NCI-H1436 treated with DMSO at 0.1 percent for 48 hours (cell line): ENCODE measurements at places on chromosomes 11 and 22.

DNA sequence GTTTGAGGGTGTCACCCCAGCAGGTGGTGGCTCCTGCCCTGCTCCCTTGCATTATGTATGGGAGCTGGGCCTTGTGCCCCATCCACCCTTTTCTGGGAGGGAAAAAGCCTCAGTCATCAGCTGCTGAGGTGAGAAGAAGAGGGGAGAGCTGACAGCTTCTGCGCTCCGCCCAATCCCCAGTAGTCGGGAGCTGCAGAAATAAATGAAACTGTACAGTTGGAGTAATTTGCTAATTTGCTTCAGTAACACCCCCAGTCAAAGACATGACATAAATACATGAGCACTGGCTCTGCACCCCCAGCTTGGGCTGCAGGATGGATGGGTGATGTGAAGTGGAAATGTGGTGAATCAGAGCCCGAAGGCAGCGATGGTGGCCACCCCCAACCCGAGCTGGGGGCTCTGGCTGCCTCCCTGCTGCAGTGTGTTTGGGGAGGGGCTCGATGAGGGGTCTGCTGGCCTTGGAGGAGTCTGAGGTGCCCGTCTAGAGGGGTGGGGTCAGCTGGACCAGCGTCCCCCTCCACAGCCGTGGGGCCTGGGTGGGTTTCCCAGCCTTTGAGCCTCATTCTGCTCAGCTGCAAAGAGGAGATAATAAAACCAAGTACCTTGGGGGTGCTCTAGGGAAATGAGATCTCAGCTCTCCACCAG lies 59.2 kb downstream of the MPPED1 start:
- no peak for DNase-seq

DNA sequence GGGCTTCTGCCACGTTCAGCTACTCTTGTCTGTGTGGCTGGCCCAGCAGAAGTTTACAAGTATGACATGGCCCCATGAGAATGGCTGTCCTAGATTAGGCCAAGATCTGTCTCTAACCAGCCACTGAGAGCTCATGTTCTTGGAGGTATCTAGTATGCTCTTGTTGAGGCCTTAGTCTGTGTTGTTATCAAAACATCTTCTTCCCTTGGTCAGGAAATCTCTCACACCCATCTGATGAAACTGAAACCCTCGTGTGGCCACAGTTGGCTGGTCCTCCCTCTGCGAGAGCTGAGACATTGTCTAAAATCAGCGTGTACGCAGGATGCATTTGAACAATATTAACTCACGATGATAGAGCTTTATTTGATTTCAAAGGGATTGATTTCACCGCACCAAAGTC lies 109.0 kb upstream of the NNMT start:
- DNase-seq, result no peak

DNA sequence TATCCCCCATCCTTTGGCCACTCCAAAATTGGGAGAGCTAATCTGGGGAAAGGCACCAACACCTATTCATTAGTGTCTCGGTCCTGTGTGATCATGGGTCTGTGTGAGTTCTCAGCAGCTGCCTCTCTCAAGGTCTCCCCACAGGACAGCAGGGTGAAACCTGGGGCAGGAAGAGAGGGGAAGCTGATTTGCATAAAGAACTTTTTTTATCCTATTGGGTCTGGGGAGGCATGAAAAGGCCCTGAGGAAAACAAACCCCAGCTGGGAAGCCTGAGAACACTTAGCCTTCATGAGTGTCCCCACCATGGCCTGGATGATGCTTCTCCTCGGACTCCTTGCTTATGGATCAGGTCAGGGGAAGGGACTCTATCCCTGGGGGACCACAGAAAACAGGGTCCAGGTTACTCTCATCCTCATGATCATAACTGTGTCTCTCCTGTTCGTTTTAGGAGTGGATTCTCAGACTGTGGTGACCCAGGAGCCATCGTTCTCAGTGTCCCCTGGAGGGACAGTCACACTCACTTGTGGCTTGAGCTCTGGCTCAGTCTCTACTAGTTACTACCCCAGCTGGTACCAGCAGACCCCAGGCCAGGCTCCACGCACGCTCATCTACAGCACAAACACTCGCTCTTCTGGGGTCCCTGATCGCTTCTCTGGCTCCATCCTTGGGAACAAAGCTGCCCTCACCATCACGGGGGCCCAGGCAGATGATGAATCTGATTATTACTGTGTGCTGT lies 116.0 kb upstream of the TOP3B start:
- no peak for DNase-seq

GRCh38 chr11:34148504-34149165 lies 43.2 kb downstream of the NAT10 start:
- DNase-seq, result no peak

DNA sequence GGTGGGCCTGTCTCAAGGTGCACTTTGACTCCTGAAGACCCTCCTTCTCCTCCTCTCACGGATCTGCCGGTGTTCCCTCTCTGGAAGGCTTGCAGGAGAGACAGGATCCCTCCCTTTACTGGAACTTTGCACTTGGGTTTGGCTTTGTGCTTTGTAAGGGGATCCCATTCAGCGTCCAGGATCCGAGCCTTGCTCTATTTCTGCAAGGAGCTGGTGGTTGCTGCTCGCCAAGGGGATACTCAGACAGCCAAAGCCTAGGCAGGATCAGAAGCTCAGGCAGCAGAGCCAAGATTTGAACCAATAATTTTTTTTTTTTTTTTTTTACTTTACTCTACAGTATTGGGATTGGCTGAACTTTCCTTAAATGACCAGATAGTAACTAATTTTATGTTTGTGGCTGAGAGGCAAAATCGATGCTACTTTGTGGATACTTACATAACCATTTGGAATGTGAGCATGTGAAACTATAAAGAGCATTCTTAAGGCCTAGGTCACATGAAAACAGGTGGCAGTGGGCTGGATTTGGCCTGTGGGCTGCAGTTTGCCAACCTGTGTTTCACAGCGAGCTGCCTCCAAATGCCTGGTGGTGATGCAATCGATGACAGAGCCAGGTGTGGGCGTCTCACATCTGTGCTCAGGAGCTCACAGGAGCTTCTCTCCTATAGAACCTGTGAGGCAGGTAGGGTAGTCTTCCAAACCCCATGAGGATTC lies 25.2 kb downstream of the BCR start:
- DNase-seq, result no peak

- DNase-seq, result no peak
Measured at GRCh38 chr22:44701187-44701790, 715 bp upstream of the PRR5 start.

GRCh38 chr11:128616161-128616560 lies 28.8 kb upstream of the ETS1 start:
- DNase-seq, result no peak

DNA sequence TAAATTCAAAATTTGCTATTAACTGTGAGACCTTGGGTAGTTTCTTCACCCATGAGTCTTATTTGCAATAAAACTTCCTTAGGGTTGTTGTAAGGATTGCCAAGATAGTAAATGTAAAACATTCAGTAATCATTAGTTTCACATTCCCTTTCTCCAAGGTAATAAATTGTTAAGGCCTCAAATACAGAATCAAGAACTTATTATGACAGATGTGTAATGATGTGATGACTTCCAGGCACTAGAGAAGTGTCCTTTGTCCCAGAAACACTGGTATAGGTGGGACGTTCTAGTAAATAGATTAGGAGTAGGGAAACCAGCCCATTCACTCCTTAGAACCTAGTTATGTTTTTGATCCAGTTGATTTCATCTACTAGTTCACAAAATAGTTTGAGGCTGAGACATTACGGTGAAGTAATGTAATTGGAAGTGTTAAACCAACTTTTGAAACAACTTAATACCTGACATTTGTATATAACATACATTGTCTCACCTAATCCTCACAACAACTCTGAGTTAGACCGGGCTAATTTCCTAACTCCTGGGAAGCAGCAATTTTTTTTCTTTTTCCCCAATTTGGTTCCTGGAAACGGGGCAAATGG lies 25.5 kb downstream of the CTNND1 start:
- no peak for DNase-seq

GRCh38 chr11:47511917-47512316 lies 41.0 kb downstream of the CELF1 start:
- DNase-seq, result no peak

- no peak for DNase-seq
Measured at GRCh38 chr11:69370984-69371709, 77.2 kb downstream of the MYEOV start.

DNA sequence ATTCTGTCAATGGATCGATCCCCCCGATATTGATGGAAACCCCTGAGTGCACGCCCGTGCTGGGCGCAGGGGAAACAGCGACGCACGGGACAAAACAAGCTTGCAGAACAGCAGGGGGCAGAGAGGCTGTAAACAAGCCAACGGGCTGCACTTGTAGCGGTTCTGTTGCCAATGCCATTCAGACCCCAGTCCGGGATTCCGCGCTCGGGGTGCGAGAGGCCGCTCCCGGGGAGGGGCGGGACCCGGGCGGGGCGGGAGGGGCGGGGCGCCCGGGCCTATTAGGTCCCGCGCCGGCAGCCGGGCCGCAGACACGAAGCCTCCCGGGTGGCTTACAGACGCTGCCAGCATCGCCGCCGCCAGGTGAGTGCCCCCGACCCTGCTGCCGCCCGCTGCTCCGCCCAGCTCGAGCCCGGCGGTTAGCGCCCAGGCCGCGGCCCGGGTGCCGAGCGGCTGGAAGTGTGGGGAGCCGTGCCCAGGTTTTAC lies at the start of gene BIK:
Gene BIK, plus strand, starts transcription at position 307 of the 483 bp plus-strand sequence. CDS start 13,273 bp downstream, outside the sequence.
- DNase-seq, result no peak

GRCh38 chr11:11622772-11623171 lies 967 bp upstream of the GALNT18 start:
- DNase-seq, result no peak

DNA sequence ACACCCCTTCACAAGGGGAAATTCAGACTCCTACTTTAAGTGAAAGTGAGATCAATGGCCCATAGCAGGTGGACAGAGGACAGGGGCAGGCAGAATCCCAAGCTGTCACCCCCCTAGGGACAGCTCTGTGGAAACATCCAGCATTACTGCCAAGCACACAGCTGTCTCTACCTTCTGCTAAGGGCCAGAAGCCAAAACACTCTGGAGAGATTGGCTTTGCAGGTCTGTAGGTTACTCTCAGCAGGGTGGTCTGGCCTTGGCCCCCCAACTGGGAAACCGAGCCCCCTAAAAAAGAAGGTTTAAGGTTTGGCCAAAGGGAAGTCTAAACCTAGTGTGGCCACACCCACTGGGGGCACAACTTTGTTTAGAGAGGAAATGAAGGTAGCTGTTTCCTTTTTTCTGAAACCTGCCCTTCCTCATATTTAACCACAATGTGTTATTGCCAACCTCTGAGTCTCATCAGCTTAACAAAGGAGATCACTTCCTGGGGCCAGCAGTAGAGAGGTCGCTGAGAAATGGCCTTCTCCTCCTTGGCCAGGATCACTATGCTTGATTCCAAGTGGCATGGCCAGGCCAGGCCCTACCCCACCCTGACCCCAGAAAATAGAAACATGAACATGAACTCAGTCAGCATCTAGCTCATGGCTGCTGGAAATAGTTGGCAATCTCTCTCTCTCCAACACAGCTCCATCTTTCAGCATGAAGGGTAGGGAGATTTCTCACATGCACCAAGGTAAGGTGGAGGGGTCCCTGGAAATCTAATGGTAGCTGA lies 25.9 kb upstream of the SCARF2 start:
- DNase-seq, result no peak

DNA sequence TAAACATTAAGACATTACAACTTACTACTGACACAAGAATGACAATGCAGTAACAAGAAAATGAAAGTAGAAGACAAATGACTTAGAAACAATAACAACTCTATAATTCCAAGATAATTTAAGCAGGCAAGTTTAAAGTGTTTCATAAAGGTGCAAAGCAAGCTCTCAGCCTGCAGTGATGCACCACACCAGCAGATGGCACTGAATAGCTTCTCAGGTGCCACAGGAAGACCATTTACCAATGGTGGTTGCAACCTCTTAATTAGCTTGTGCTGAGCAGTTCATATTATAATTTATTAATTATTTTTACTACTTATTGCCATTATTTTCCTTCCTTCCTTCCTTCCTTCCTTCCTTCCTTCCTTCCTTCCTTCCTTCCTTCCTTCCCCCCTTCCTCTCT lies 60.6 kb downstream of the NXPE2 start:
- DNase-seq, result no peak

DNA sequence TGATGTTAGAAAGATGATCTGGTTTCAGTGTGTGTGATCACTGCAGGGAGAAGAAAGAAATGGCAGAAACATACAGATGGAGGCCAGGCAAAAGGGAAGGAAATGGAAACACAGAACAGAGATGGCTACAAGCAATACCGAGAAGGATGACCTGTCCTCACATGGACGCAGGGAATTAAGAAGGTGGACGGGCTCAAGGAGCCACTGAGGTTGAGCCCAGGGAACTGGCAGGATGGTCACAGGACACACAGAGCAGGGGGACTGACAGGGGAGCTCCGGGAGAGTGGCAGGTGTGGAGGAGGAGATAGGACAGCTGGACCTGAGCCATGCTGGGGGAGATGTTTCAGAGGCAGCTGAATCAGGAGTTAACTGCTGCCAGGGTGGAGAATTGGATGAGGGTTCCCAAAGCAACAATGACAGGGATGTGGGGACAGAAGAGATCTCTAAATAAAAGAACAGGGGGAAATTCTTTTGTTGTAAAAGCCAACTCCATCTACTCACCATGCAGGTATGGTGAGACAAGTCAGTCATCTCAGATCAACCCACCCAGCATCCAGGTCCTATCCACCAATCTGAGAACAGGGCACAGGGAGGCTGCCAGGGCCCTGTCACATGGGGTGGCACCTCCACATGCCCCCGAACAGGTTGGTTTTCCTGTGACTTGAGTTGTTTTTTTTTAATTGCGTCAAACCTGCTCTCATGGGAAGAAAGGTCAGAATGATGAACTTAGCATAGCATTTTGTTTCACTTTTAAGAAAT lies 26.3 kb downstream of the KLHL22 start:
- DNase-seq, result no peak

- no peak for DNase-seq
Measured at GRCh38 chr22:19048531-19048930, 73.7 kb downstream of the DGCR2 start.

GRCh38 chr11:128304666-128305485 lies 282.5 kb downstream of the ETS1 start:
- no peak for DNase-seq

- DNase-seq, result no peak
Measured at GRCh38 chr11:133636711-133637355, 104.5 kb upstream of the OPCML start.

GRCh38 chr11:113901141-113901540 lies 3.5 kb upstream of the HTR3B start:
- no peak for DNase-seq

DNA sequence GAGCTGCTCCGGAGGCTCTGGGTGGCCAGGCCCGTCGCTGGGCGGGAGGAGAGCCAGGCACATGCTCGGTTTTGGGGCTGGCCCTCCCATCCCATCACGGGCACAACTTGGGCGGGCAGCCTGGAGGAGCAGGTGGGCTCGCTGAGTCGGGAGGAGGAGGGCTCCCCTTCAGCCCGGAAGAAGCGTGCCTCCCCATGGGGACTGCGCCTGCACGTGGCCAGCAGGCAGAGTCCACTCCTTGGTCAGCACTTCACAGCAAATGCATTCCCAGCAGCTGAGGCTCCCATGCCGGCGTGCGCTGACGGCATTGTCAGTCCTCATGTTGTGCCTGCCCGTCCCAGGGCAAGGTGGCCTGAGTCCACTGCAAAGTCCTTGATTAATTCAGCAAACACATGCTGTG lies 1281.7 kb downstream of the BRD1 start:
- DNase-seq, result no peak

- no peak for DNase-seq
Measured at GRCh38 chr11:65771589-65772112, 9.1 kb downstream of the AP5B1 start.
